ENCODE measurements at places on chromosomes 3 and 15. TPM values are rescaled to one million over a fixed set of nuclear protein-coding genes. Genes with fewer than 3 reads are reported as not detected.

The STAB1 gene
- 5.6 TPM for polyA plus RNA-seq

The DNAH12 gene
- 0.09 TPM for polyA plus RNA-seq

The CACNA2D2 gene
- 0.66 TPM for polyA plus RNA-seq

DNA sequence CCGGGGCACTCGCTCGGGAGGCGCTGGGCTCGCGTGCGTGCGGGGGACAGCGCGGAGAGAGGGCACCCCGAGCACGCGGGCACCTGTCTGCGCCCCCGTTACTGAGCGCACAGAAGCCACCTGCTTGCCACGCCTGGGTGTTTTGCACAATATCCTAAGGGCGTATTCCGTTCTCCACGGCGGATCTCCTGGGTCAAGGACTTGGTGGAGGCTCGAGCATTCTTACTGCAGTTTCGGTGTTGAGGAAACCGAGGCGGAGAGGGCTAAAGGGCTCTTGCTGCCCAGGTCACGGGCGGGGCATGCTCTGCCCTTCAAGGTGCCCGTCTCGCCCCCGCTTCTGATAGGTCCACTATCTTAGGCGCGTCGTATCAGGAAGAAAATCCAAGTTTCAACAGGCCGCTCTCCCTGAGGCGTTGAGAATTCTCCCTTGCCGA, 526 bp downstream of the GPD1L start:
- peak overlapping the region; percentile 77 for H3K4me3 ChIP-seq
- no peak overlapping the region for H3K27ac ChIP-seq
- H3K27me3 ChIP-seq = no peaks in the 10 kb centered on the region

GRCh38 chr3:45932112-45932511, 11.2 kb upstream of the CXCR6 start:
- no peaks in the 10 kb centered on the region for H3K27me3 ChIP-seq
- H3K4me3 ChIP-seq = no peak overlapping the region
- H3K27ac ChIP-seq = no peak overlapping the region
- no peak for DNase-seq
- peaks cover 92% of the 10 kb centered on the region for H3K36me3 ChIP-seq
- no peaks in the 10 kb centered on the region for H3K4me1 ChIP-seq

All from B cell (primary cell).